ENCODE measurements at places on chromosomes 16 and 17. TPM values are rescaled to one million over a fixed set of nuclear protein-coding genes. Genes with fewer than 3 reads are reported as not detected.

Gene GPR142
- total RNA-seq, result not detected

Gene ABCC6
- total RNA-seq, result not detected

GRCh38 chr16:57021757-57022156 is 32.4 kb downstream of the NLRC5 start:
- no peak for ATAC-seq

DNA sequence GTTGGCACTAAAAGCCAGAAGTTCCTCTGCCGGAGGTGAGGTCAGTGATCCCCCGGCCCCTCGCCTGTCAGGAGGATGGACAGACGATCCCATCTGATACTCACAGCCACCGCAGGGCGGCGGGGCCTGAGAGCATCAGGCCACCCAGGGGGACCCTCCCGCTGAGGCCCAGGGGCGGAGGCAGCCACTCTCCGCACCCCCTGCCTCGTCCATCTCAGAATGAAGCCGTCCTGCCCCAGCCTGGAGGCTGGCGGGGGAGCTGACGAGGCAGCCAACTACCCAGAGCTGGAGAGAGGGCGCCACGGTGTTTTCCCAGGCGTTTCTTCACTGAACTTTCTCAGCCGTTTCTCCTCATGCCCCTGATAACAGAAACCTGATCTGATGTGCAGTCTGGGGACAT is 22.6 kb downstream of the TPSD1 start:
- ATAC-seq, result no peak

- ATAC-seq, result no peak
Observed at GRCh38 chr17:64749306-64749705, 87.2 kb upstream of the SMURF2 start.

- no peak for ATAC-seq
Observed at GRCh38 chr17:35001549-35001948, 21.2 kb downstream of the LIG3 start.

All from activated T-helper 17 cell treated with anti-CD3 and anti-CD28 coated beads, Interleukin-2, amount 50 U/mL, for 72 hours (primary cell).